ENCODE measurements at places on chromosomes 3 and 15. TPM values are rescaled to one million over a fixed set of nuclear protein-coding genes. Genes with fewer than 3 reads are reported as not detected.

DNA sequence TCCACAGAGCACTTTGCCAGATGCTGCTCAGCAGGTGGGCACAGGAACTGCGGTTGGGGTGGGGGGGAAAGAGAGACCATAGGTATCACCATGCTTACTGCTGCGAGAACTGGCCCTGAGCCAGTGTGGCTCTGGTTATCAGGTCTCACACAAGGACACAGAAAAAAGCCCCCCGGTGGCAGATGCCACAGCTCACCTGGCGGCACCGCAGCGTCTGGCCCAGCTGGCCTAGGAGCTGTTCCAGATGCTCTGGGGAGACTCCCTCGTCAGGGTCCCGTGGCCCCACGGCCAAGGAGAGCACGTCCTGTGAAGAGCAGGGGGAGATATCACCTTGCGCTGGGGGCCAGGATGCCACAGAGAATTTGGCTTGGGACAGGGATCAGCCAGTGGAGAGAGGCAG lies 10.8 kb downstream of the CDAN1 start:
- no peak for DNase-seq

GRCh38 chr3:197286678-197287077 lies 11.7 kb downstream of the DLG1 start:
- DNase-seq: no peak

- DNase-seq: peak; percentile 90
Measured at GRCh38 chr15:69394556-69395282, 19.4 kb upstream of the KIF23 start.

GRCh38 chr3:24550588-24550987 lies 55.9 kb upstream of the THRB start:
- DNase-seq: no peak

GRCh38 chr15:79376383-79376782 lies 55.8 kb upstream of the MINAR1 start:
- no peak for DNase-seq

GRCh38 chr3:177146646-177147045 lies 50.6 kb downstream of the TBL1XR1 start:
- no peak for DNase-seq

- peak; percentile 61 for DNase-seq
Measured at GRCh38 chr15:37044915-37045648, 55.3 kb downstream of the MEIS2 start.

GRCh38 chr3:12231431-12231830 lies 57.4 kb upstream of the PPARG start:
- no peak for DNase-seq

DNA sequence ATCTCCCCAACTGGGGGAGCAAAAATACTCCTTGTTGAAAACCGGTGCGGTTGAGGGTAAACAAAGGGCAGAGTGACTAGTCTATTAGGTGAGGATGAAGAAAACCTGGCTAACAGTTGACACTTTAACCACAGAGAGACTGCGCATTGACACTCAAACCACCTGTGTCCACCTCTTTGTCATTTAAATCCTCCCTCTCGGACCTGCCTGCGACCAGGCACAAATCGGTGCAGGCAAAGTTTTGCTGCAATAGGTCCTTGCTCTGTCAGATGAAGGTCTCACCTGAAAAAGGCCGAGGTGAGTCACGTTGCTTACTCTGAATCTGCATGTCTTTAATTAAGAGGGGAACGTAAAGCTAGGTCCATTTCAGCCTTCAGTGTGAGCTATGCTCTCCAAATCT lies 494.1 kb upstream of the DPPA4 start:
- no peak for DNase-seq

DNA sequence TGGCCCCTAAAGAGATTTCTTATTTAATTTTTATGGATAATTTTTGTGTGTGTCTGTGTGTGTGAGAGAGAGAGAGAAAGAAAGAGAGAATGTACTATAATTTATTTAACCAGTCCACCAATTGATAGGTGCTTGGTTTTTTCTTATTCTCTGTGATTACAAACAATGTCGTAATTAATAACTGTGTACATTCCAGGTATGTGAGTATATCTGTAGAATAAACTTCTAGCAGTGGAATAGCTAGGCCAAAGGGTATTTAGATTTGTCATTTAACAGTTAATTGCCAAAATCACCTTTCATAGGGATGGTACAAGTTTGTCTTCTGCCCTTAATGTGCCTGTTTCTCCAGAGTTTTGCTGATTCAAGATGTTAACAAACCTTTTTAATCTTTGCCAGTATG lies 35.3 kb downstream of the FOXL2 start:
- no peak for DNase-seq

DNA sequence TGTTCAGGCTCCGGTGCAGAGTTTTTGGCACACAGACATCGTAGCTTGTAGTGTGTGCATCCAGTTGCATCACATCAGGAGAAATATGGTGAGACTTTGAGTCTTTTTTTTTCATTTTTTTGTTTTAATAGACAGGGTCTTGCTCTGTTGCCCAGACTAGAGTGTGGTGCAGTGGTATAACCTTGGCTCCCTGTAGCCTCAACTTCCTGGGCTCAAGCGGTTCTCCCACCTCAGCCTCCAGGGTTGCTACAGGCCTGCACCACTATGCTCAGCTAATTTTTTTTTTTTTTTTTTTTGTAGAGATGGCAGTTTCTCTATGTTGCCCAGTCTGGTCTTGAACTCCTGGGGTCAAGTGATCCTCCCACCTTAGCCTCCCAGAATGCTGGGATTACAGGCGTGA lies 51.1 kb upstream of the TEX264 start:
- no peak for DNase-seq

GORASP1 gene
- 38.5 TPM for total RNA-seq

CATSPER2 gene
- total RNA-seq: 1.5 TPM

CHRFAM7A gene
- 0.46 TPM for total RNA-seq

CLDN1 gene
- total RNA-seq: 0.34 TPM

SATB1 gene
- 38.2 TPM for total RNA-seq

EFHB gene
- total RNA-seq: 1.7 TPM

FETUB gene
- total RNA-seq: not detected

CAND2 gene
- total RNA-seq: 2.4 TPM

TXNRD3 gene
- total RNA-seq: 10.3 TPM

Data from neural progenitor cell (in vitro differentiated cells).